ENCODE measurements at places on chromosomes 12 and 14.

DNA sequence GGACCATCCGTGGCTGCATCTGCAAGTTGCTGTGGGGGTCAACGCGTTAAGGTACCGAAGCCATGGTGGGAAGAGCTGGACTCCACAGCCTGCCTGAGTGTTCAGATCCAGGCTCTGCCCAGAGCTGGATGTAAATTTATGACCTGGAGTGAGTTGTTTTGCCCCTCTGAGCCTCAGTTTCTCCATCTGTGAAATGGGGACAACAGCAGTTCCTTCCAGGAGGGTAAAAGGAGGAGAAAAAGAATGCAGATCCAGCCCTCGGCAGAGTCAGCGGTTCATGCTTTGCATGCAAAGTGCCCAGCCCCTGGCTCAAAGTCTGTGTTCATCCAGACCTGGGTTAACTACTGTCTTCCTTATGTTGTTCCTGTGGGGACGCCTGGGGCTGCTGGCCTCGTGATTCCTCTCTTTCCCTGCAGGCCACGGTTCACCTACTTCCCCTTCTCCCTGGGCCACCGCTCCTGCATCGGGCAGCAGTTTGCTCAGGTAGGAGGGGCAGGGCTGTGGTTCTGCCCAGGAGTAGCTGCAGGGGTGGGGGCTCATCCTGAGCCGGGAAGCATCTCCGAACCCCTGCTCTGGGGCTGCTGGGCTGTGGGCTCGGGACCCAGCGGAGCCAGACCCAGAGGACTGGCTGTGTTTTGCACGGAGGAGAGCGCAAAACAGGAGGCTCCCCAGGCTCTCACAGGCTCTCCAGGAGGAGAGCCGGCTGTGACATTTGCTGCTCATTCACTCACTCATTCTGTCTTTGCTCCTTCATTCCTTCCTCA lies 41.9 kb downstream of the CYP46A1 start:
- no peak for DNase-seq

DNA sequence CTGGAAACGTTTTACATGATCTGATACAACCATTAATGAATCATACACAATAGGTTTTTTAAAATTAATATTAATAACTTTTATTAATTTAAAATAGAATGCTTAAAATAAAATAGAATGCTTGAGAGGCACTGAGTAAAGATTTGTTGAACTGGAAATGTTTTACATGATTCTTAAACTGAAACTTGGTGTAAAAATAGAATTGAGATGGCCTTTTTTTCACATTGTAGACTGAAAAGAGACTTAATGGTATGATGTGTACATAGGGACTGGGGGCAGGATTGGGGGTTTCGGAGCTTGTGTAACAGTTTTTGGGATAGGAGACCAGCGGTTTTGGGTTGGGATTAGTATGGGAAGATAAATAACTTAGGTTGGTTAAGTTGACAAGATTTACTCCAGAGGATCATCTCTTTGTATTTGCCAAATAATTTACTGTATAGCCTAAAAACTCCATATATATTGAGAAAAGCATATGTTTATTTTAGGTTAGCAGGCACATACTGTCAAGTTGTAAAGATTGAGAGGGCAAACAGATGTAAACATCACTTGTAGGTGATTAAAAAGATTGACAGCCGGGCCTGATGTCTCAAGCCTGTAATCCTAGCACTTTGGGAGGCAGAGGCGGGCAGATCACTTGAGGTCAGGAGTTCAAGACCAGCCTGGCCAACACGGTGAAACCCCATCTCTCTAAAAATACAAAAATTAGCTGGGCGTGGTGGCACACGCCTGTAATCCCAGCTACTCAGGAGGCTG lies 2.0 kb upstream of the ZNF410 start:
- DNase-seq, result no peak

- no peak for DNase-seq
Measured at GRCh38 chr14:69483765-69484443, 624 bp upstream of the PLEKHD1 start.

DNA sequence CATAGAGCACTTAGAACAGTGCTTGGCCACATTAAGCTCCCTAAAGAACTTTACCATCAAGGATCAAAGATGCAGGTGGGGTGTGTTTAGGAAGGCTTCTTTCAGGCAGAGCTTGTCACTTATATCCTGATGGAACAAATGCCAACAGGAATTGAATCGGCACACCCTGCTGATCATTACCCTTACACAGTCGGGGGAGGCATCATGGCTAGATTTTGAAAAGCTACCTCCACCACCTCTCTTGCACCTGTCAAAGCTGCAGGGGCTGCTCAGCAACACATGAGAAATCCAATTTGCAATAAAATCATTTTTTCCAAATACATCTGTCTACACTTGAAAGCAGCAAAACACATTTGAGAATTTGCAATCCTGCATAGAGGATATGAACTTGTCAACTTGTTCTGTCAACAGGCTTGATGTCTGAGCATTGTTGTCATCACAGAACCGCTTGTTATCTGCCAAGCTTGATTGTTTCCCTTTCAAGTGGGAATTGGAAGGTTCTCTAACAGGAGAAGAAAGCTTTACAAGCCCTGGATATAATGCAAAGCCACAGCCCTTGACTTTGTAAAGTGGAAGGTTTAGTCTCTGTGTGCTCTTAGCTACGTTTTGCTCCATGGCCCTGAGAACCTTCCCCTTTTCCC lies 24.6 kb upstream of the TRIM9 start:
- no peak for DNase-seq

DNA sequence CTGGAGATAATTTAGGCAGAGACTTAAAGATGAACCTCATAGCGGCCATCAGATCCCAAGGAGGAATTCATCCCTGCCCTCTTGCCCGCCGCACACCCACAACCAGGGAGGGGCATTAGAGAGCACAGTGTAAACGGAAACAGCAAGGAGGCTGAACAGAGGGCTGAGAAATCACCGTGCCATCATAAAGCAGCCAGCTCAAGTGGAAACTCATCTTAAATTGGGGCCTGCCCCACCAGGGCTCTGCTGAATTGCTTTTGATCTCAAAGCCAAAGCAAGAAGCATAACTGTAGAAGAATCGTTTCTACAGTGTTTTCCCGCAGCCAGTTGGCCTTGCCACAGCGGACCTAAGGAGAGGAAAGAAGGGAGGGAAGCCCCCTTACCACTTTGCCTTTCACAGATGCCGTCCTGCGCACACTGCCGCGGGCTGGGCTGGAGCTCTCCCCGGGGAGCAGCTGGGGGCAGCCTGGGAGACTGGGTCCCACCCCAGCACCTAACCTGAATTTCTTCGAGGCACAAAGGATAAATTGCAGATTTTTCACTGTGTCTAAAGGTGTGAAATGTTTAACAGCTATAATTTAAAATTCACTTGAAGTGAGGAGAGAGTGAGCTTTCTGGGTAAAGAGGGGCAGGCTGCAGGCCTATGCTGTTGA lies 51.8 kb upstream of the MMP17 start:
- no peak for DNase-seq

GRCh38 chr12:72872238-72872887 lies 600.2 kb downstream of the TRHDE start:
- DNase-seq, result no peak

DNA sequence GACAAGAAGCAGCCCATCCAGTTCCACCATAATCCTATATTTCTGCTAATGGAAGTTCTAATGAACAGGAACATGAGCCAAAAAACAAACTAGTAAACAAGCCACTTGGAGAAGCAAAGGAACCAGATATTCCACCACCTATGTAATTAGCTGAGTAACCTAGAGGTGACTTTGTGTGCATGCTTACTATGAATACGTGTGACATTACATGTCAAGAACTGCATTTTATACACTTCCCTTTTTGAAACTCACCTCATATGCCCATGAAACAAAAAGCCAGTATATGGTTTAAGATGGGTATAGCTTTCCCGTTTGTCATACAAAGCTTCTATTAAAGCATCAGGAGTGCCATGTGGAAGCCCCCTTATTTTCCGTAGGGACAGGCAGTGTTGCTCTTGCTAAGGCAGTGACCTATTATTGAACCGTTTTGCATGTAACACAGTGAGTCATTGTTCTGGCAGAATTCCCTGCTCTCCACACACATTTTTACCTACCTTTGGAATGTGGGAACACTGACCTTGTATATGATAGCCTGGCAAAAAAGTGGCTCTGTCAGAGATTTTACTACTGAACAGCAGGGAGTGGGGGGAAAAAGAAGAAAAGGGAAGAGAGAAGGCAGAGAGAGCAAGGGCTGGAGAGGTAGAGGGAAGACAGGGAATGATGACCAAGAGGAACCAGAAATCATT lies 34.8 kb upstream of the FRMD6 start:
- DNase-seq, result no peak

Measured in T follicular helper cell (primary cell).